ENCODE measurements at places on chromosomes 4 and X.

DNA sequence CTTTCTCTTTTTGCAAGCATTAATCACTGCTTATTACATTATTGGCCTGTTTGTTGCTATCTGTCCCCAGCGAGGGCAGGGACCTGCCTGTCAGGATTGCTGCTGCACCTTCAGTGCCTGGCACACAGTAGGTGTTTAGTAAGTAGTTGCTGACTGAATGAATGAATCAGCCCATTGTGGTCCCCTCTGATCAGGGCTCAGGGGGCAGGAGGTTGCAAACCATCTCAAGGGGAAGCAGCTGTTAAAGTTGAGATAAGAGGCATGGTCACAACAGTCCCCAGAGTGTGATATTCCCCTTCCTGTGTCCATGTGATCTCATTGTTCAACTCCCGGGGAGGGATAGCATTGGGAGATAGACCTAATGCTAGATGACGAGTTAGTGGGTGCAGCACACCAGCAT is 85.4 kb downstream of the WFS1 start:
- no peak for DNase-seq

GRCh38 chrX:128051526-128051925 is 677 bp downstream of the ACTRT1 start:
- DNase-seq, result no peak

- no peak for DNase-seq
Measured at GRCh38 chr4:70935038-70935695, 33.0 kb downstream of the MOB1B start.

- no peak for DNase-seq
Measured at GRCh38 chr4:110289601-110290100, 91.2 kb upstream of the ELOVL6 start.

DNA sequence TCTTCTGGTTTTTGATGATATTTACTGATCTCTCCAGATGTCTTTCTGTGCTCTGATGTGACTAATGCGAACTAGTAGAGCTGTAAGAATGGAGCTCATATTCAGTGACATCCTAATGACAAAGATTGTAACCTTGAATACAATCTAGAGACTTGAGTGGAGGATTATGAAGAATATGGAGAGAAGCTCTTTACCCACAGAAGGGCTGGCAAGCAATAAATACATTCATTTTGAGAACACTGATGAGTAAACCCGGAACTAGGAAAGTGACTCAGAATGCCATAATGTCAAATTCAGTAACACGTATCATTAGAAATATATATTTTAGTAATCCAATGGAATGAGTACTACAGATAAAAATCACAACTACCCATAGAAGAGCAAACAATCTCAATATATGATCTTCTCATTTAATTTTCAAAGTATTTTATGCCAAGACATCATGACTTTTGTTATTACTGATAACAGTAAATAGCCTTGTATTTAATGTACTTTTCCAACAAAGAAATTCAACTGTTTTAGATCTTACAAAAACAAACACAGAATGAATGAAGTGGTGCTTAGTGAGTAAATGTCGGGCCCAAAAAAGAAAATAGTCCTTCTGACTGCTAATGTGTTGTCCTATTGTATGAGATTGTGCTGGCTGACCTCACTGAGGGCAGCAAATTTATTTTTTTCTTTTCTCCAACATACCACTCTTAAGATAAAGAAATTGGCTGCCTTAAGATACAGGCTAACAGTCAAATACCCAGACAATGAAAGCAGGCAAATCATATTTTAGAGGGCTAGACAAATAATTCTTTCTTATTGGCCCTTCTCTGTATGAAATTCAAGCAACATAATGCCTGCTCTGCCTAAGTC is 49.2 kb upstream of the HDAC8 start:
- peak; percentile 8 for DNase-seq

- peak; percentile 41 for DNase-seq
Measured at GRCh38 chr4:185304944-185305690, 90.6 kb downstream of the LRP2BP start.

DNA sequence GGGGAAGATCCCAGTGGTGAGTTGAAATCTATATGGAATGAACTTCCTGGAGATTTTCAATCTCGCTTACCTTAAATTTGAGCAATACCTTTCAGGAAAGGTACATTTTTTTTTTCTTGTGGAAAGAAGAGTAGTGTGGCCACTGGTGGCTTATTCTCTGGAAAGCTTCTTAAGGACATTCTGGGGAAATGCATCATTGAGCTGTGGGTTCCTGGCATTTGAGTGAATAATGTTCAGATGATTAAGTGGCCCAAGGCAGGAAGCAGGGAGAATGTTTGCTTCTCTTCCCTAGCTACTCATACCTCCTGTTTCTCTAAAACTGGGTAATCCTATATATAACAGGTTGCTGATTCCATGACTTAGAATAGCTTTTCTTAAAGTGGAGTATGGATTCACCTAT is 31.8 kb downstream of the STAG2 start:
- DNase-seq, result no peak

DNA sequence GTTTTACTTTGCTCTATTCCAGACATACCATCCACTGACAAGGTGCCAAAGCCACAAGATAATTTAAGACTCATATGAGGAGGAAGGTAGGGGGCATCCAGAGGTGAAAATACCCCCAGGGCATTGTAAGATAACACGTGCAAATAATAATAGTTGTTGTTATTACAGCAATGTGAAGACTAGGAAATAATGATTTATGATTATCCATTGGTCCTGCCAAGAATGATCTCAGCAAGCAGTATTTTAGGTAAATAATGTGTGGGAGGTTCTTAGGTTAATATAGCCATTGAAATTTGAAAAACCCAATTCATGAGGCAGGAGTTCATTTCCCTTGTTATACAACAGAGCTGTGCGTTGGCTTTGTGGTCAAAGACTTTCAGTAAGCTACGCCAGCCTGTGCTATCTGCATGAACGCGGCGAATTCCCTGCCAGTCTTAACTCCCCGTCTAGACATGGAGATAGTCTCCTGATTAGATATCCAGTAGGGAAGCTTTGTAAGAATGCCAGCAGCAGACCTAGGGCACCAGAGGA is 47.2 kb upstream of the MXRA5 start:
- no peak for DNase-seq

- DNase-seq, result no peak
Measured at GRCh38 chrX:69138512-69138911, 26.7 kb downstream of the PJA1 start.

- no peak for DNase-seq
Measured at GRCh38 chr4:148116264-148116663, 325.9 kb downstream of the NR3C2 start.

GRCh38 chr4:186845137-186845842 is 121.6 kb upstream of the FAT1 start:
- DNase-seq, result no peak

- no peak for DNase-seq
Measured at GRCh38 chr4:176778491-176778890, 14.2 kb downstream of the VEGFC start.

- no peak for DNase-seq
Measured at GRCh38 chr4:5883916-5884315, 9.0 kb downstream of the CRMP1 start.

GRCh38 chrX:139194571-139195280 is 335.8 kb upstream of the F9 start:
- DNase-seq, result no peak

DNA sequence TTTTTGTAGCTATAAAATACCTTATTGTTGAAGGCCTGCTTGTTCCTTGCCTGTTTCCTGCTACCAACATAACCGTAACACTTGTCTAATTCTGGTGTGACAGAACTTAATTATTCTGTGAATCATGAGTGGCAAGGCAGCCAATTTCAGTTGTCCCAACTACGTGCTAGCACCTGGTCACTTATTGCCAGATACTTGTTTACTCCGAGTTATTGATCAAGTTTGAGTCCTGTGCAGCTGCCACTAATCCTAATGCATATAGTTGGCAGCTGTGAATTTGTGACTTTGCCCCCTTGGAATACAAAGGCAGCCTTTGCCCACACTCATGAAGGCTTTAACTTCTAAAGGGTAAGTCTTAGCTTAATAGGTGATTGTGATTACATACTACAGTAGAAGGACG is 7.8 kb upstream of the RNF128 start:
- DNase-seq, result no peak

- DNase-seq, result no peak
Measured at GRCh38 chr4:143443728-143444127, 69.8 kb upstream of the SMARCA5 start.
